ENCODE measurements at places on chromosomes 12 and 14.

GRCh38 chr14:77143071-77143470, 1.5 kb upstream of the ZDHHC22 start:
- DNase-seq, result no peak

DNA sequence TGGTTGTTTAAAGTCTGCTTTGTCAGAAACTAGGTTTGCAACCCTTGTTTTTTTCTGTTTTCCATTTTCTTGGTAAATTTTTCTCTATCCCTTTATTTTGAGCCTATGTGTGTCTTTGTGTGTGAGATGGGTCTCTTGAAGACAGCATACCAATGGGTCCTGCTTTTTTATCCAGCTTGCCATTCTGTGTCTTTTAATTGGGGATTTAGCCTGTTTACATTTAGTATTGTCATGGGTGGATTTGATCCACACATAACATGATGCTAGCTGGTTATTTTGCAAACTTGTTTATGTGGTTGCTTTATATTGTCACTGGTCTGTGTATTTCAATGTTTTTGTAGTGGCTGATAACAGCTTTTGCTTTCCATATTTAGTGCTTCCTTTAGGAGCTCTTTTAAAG, 17.2 kb upstream of the ART4 start:
- no peak for DNase-seq

- DNase-seq, result no peak
Observed at GRCh38 chr12:1444142-1444516, 150.3 kb downstream of the FBXL14 start.

GRCh38 chr14:24224618-24225071, 7.5 kb downstream of the NEDD8 start:
- peak; percentile 73 for DNase-seq

GRCh38 chr12:4118017-4118510, 155.5 kb upstream of the CCND2 start:
- DNase-seq, result peak; percentile 27

DNA sequence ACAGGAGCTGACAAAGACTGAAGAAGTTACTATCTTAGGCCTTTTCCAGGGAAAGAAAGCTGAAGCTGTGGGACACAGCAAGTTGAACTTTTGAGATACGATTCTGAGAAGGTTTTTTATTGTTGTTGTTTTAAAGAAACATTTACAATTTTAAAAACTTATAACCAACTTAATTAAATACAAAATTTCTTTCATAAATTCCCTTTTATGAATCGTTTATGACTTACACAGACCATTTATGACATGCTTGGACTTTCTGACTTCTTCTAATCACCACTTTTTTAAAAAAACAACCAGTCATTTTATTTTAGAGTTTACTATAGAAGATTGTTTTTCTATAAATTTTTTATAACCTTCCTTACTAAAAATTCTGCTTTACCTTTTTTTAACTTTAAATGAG, 68.7 kb downstream of the DHRS2 start:
- no peak for DNase-seq

DNA sequence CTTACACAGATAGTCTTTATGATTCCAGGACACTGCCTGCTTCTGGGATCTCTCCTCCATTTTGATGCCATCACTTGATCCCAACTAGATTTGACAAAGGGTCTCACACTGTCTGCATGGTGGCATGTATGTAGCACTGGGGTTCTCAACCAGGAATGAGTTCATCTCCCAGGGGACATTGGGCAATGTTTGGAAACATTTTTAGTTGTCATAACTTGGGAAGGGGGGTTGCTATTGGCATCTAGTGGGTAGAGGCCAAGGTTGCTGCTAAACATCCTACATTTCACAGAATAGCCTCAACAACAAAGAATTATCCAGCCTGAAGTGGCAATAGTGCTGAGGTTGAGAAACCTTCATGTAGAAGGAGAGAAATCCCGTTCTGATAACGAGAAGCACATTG, 376.2 kb downstream of the DPF3 start:
- DNase-seq, result no peak

DNA sequence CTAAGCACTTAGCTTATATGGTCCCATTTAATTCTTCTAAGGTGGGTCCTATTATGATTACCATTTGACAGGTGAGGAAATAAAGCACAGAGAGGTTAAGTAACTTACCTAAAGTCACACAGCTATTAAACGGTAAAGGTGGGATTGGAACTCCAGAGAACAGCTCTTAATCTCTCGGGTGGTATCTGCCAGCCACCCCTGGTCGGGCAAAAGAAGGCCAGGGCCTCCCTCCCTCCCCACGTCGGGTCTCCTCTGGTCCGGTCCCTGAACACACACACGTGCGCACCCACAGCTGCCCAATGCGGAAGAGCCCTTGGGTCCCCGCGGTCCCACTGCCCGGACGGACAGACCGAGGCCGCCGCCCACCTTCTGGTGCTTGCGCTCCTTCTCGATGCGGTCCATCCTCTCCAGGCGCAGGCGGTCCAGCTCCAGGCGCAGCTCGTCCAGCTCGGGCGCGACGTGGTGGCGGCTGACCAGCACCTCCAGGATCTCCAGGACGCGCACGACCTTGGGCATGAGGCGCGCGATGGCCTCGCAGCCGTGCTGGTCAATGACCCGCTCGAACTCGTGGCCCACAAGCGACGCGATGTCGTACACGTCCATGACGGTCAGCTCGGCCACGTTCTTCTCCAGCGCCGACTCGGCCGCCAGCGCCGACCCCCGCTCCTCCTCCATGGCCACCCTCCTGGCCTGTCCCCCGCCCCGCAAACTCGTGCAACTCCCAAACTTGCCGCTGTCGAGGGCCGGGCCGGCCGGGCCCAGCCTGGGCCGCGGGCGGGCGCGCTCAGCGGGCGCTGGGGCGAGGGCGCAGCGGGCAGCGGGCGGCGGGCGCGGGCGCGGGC, 490 bp downstream of the RILPL1 start:
- DNase-seq, result no peak

DNA sequence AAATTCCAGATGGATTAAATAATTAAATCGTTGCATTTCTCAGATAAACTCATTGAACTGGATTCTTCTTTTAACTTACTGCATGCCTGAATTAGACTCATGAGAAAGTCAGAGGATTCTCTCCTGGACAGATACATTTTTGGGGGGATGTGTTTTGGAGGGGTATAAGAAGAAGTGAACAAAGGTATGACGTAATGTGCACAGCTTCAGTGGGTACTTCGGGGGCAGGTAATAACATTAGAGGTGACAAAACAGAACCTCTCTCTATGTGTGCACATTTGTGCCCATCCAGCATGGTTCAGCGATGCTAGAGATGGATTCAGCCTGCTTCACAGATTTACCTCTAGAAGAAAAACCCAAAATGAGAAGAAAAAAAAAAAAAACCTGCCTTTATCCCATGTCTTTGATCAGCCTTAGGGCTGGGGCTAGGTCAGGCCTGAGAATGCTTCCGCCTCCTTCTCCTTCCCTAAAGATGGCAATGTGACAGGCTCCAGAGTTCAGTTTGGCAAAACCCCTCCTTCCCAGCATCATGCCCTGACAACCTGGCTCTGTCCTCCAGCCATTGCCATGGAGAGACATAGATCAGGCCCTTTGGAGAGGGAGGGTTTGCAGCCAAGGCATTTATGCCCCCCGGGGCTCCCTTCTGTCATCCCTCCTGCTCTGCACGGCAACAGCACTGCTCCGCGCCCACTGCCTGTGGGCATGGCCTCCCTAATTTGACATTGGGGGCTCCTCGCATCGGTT, 166.7 kb downstream of the KCNA5 start:
- DNase-seq, result no peak

DNA sequence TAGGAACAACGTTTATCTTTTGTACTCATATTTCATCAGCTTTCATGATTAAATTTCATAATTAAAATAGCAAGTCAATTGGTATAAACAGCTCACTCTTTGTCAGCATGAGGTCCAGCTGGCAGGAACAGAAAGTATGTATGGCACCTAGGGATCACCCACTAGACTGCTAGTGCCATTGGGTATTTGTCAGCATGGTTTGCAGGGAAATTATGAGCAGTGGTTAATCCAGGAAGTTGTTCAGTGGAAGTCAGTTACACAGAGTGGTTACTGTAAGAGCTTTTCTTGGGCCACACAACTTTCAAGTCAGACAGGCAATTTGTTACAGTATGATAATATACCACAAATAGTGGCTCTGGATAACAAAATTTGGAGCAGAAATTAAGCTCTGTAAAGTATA, 340.3 kb upstream of the RGS6 start:
- DNase-seq, result peak; percentile 39

DNA sequence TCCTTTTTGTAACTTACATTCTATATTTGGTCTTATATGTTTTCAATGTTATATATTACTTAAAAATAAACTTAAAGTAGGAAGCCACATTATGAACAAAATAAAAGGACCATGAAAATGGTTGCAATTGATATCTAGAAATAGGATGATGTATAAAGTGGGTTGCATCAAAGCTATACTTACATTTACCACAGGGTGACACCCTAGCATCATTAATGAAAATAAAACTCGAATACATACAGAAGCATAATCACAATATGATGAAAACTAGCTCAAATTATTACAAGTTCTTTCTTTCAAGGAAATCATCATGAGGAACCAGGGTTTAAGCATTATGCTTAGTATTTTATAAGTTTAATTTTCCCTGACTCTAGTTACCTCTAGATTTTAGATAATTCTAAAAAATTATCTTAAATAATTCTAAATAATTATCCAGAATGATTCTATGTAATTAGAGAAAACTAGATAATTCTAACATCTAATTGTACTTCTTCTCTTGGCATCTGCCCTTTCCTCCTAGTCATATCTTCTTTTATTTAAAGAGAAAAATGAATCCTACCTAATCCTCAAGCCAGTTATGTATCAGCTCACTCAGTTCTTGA, 31.2 kb downstream of the TAS2R7 start:
- DNase-seq, result no peak

GRCh38 chr12:58914457-58914856, 5.8 kb downstream of the LRIG3 start:
- no peak for DNase-seq
